Fibroblast of skin of back (primary cell): ENCODE measurements at places on chromosomes 5 and 9.

GRCh38 chr9:92616199-92616641 lies 53.7 kb downstream of the IPPK start:
- no peak for DNase-seq

DNA sequence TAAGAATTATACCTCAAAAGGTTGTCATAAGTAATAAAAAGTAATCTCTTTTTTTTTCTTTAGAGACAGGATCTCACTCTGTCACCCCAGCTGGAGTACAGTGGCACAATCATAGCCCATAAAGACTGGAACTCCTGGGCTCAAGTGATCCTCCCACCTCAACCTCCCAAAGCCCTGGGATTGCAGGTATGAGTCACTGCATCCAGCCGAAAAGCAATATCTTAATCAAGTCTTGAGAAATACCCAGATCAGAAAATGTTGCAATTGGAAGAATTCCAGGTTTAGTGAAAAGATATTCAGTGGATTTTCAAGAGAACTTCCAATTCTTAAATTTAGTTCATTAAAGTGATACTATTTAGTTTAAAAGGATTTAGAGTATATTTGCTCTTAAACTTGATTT lies 40.9 kb upstream of the IDNK start:
- DNase-seq: no peak

GRCh38 chr5:103621548-103621930 lies 59.0 kb upstream of the NUDT12 start:
- peak; percentile 1 for DNase-seq

GRCh38 chr5:116482394-116482793 lies 92.2 kb downstream of the SEMA6A start:
- peak; percentile 54 for DNase-seq

DNA sequence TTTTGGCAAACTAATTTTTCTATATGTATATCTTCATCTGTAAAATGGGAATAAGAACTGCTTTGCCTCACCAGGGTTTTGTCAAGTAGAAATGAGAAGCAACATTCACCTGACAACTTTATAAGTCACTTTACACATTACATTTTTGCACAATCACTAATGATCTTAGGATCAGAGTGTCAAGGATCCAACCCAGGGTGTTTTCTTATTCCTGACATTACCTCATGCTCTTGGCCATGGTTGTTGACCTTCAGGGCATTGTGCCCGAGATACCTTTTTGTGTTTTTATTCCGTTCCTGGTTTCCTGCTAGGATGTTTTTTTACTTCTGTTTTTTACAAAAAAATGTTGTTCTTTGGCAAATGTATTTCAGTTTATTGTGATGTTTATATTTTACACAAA lies 22.2 kb upstream of the RASA1 start:
- DNase-seq: no peak

DNA sequence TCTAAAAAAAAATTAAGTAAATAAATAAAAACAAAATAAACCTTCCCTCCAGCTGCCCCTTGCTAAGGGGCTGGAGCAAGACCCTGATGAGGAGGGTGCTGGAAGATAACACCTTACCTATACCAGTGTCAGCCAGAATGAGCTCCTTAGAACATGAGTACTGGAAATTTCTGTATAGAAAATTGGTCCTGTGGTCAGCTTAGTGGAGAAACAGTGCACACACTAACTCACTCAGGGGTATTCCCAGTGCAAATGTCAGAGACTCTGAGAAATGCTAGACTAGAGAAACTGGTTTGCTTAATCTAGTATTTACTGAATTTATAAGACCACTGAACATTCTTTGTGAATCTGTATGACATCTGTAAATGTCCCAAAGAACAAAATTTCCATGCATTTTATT lies 62.1 kb upstream of the CTXN3 start:
- no peak for DNase-seq

DNA sequence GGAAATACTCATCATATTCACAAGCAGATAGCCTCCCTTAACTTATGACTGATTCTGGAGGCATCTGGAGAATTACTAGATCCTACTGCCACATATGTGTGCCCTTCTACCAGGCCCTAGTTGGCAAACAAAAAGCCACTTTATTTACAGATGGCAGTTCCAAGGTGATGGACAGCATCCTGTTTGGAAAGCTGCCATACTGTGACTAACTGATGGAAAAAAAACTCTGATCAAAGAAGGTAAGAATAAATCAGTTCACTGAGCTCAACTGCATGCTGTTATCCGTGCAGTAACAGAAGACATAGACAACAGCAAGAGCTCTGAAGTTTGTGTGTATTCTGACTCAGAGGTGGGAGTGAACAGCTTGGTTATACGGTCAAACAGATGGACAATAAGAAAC lies 279.8 kb upstream of the POU5F2 start:
- peak; percentile 41 for DNase-seq

DNA sequence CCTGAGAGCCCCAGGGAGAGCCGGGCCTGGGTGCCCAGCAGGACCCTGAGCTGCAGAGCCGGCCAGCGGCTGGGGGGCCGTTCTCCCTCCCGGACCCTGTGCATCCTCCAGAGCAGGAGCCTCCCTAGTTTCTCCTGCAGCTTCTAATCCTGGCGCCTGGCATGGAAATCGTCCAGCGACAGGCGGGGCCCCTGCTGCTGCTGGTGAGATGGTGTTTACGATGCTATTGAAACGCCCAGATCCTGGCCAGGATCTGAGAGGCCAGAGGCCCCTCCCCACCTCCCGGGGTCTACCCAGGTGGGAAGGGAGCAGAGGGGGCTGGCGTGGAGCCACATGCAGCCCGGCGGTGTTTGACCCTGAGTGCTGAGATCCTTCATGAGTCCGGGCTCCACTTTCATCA lies 38.2 kb upstream of the CEP72 start:
- no peak for DNase-seq

DNA sequence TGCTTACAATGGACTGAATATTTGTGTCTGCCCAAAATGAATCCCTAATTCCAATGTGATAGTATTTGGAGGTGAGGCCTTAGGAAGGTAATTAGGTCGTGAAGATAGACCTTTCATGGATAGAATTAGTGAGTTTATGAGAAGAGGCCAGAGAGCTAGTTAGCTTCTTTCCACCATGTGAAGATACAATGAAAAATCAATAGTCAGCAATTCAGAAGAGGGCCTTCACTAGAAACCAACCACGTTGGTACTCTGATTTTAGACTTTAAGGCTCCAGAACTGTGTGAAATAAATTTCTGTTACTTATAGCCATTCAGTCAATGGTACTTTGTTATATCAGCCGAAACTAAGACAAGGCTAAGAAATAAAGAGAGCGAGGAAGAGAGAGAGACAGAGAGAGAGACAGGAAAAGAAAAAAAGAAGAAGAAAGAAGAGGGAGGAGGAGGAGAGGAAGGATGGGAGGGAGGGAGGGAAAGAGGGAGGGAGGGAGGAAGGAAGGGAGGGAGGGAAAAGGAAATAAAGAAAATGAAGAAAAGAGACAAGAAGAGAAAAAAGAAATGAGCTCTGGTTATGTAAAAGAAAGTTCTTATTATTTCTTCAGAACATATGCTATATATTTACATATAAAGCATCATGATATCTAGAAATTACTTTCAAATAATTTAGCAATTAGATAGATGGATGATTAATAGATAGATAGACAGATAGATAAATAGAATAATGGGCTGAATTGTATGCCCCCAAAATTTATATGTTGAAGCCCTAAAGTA lies 1725.3 kb downstream of the EFNA5 start:
- DNase-seq: no peak

DNA sequence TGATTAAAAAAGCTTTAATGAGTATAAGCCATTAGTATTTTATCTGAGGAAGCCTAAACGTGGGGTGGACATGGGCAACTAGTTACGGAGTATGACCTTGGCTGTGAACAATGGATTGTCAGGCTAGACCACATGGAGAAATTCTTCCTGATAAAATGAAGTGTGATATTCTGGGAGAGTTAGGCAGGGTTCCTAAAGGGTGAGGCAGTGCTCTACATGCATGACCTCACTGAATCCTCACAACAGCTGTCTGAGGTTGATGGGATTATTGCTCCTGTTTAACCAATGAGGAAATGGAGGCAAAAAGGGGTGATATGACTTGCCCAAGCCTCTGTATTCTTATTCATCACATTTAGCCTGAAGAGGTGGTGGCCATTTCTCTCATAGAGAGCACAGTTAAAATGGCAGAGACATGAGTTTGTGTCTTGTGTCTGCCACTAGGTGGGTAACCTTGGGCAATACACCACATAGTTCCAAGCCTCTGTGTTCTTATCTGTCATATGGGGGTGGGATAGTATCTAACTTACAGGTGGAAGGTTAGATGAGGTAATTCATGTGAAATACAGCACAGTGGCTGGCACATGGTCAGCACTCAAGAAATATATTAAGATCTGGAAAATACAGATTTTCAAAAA lies 96.1 kb upstream of the NR3C1 start:
- DNase-seq: no peak

GRCh38 chr9:21875893-21876292 lies 73.5 kb downstream of the MTAP start:
- DNase-seq: no peak

DNA sequence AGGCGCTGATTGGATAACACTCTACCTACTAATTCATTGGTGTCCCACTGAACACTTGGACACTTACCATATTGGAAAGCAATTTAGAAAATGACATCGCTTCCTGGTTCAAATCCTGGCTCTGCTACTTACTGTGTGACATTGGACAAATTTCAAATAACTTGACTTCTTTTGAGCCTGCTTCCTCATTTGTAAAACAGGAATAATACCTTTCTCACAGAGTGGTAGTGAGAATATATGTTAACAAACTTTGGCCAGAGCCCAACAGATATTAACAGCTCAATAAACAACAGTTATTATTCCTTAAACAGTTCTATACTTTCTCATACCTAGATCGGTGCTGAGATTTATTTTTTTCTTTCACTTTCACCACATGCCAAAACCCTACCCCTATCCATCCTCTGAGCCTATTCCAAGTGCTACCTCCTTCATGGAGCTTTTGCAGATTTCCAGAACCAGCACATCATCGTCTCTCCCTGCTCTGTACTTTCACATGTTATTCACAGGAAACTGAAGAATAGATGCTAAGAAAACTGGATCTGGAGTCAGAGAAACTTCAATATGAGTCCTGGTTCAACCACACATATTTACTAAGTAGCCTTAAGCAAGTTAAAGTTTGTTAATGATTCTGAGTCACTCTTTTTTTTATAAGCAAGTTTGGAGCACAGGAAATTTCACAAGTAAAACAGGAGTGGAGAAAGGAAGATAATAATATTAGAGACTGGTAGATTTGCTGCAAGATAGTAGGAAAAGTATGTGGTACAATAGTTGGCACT lies 92.3 kb downstream of the STRBP start:
- DNase-seq: no peak

DNA sequence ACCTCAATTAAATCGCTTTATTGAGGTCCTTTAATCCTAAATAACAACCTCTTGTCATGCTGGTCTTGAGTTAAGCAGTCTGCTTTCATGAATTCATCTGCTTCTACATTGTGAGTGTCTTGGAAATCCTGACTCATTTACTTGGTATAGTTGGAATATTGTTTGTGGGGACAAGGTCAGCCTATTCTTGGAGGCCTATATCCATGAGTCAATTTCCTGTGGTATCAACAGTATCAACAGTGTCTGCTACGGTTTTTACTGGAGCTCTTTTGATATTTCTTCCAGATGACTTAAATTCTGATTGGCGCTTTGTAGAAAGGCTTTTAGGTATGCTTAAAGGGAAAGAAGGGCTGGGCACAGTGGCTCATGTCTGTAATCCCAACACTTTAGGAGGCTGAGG lies 71.2 kb upstream of the PARP8 start:
- DNase-seq: peak; percentile 92

- DNase-seq: no peak
Measured at GRCh38 chr5:178280631-178281030, 48.0 kb upstream of the PHYKPL start.

DNA sequence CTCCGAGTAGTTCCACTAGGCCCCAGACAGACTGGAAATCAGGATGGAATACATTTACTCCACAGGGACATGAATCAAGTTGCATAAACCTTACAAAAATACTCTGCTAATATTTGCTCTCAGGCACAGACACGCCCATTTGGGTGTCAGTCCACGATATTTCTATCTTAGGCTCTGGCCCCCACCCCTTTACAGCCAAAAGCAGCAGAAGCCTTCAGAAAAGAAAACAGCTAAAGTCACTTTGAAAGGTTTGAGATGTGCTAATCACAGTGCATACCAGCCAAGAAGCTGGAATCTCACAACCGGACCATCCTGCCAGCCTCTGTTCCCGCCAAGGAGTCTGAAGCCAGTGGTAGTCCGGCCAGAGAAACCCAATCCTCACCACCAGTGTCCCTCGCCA lies 22.6 kb downstream of the PTPN3 start:
- DNase-seq: no peak

- DNase-seq: no peak
Measured at GRCh38 chr5:172109749-172110148, 78.3 kb downstream of the STK10 start.

GRCh38 chr9:114718801-114719221 lies 36.8 kb upstream of the TEX48 start:
- DNase-seq: no peak

DNA sequence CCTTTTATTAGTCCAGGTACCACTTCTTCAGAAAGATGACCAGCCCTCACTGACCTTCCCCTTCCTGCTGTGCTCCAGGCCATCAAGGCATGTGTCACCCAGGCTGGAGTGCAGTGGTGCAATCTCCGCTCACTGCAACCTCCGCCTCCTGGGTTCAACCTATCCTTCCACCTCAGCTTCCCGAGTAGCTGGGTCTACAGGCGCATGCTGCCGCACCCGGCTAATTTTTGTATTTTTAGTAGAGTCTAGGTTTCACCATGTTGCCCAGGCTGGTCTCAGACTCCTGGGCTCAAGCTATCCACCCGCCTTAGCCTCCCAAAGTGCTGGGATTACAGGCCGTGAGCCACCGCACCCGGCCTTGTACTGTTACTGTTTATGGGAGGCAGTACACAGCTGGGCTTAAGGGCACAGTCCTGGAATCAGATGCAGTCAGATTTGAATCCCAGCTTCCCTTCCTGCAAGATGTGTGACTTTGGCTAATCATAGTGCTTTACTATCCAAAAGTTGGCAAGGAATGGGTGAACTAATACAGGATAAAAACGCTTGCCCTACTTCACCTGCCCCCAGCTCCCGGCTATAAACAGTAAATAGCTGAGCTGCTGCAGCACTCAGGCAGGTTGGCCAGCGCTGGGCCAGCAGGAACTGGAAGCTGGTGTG lies 483 bp upstream of the EIF4EBP3 start:
- no peak for DNase-seq

GRCh38 chr9:127353882-127354281 lies 43.1 kb upstream of the SLC2A8 start:
- no peak for DNase-seq

DNA sequence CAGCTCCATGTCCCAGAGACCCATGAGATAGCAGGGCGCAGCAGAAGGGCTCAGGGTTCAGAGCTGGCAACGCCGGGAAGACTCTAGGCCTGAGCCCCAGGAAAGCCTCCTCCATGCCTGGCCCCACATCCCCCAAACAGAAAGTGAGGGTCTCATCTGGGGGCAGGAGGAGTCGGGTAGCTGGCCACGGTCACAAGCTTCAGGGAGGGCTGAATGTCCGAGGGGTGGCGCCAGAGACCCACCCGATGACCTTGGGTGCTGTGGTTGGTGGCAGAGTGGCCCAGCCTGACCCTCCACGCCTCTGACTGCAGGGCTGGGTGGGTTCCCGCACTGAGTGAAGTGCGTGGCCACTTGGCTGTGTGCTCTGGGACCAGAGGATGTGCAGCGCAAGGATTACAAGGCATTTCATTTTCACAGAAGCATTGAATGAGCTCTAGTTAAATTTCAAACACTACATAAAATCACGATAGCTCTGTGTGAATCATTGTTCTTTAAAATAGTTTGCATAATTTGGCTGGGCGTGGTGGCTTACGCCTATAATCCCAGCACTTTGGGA lies 3.0 kb downstream of the C8G start:
- DNase-seq: peak; percentile 43
